ENCODE measurements at places on chromosomes 2 and 18.

DNA sequence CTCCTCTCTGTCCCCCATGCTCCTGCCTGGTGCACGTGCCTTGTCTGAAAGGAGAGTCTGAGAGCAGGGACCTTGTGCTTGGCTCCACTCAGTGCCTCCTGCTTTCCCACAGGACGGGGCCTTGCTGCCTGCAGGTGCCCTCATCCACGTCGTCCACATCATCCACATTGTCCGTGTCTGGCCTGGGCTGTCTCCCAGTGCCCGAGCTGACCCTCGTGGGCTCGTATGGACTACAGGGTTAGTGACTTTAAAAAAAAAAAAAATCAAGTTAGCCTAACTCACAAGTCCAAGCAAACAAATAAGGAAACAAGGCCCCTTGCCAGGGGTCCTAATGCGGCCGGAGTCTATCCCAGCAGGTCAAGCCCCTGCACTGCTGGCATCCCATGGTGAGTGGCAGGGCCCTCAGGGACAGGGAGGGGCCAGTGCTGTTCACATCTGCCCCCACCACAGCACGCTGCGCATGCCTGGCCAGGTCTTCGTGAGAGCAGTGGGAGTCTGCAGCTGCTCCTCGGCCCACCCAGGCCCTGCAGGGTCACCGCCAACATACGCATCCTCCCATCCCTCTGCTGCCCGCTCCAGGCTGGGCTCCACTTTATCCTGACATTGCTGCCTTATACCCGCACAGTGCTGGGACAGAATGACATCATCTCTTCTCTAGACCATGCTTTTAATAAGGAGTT lies 232.6 kb downstream of the NDUFA10 start:
- DNase-seq = no peak

- peak; percentile 24 for DNase-seq
Measured at GRCh38 chr2:135890835-135891234, 14.6 kb upstream of the MCM6 start.

- peak; percentile 40 for DNase-seq
Measured at GRCh38 chr18:32714571-32715148, 58.2 kb downstream of the KLHL14 start.

DNA sequence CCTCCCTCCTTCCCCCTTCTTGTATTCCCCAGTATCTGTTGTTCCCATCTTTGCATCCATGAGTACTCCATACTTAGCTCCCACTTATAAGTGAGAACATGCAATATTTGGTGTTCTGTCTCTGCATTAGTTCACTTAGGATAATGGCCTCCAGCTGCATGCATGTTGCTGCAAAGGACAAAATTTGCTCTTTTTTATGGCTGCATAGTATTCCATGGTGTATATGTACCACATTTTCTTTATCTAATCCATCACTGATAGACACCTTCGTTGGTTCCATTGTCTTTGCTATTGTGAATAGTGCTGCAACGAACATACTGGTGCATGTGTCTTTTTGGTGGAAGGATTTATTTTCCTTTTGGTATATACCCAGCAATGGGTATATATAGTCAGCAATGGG lies 47.4 kb downstream of the VIT start:
- no peak for DNase-seq

- no peak for DNase-seq
Measured at GRCh38 chr2:88209521-88210131, 39.5 kb downstream of the THNSL2 start.

GRCh38 chr2:101360232-101360631 lies 27.1 kb downstream of the CREG2 start:
- no peak for DNase-seq

DNA sequence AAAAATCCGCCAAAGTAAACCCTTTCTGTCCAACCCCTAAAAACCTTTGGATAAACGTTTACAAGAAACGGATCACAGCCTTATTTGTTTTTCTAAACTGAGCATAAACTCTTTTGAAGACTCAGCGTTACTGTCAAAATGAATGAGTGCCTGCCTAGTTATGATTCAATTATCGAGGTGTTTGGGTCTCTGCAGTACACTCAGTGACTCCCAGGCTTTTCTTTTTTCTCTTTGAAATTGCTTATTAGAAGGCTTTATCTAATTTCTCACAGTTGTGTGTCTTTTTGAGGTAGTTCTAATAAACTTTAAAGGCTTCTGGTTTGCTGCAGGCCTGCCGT lies 663 bp downstream of the RHBDD1 start:
- DNase-seq = no peak

- no peak for DNase-seq
Measured at GRCh38 chr18:34801774-34802173, 91.7 kb downstream of the DTNA start.

DNA sequence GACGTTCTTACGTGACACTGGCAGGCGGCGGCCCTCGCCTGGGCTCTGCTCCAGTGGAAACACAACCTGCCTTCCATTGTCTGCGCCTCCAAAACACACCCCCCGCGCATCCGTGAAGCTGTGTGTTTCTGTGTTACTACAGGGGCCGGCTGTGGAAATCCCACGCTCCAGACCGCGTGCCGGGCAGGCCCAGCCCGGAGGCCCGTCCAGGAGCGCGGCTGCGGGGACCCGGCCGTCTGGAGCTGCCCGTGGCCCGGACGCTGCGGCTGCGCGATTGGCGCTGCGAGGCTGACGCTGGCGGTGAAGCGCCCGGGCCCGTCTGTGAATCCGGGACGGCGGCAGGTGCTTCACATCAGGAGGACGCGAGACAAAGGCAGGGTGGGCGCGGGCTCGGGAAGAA lies 670.3 kb upstream of the SALL3 start:
- DNase-seq = no peak

DNA sequence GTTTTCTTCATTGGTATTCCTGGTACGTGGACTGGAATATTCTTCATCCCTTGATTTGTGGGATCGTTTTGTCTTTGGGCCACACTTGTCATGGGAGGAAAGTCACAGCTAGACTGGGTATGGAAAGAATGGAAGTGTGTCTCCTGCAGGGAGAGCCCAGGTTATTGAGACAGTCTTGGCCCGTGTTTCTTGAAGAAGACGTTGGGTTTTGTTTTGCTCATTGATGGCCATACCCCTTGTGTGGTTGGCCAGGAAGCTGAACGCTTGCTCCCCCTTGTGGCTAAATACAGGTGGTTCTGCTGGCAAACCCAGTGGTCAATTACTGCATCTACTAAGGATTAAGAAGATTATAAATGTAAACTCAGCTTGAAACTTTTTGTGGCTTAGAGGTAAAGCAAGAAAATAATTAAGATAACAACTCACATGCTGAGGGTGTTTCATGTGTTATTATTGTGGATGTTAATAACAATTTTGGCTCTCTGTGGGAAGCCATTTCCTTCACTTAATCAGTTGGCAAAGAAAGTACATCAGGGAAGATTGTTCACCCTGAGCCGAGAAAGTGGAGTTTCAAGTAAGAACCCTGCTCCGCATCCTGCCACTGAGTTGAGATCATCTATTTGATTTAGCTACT lies 91.8 kb downstream of the NEDD4L start:
- no peak for DNase-seq

DNA sequence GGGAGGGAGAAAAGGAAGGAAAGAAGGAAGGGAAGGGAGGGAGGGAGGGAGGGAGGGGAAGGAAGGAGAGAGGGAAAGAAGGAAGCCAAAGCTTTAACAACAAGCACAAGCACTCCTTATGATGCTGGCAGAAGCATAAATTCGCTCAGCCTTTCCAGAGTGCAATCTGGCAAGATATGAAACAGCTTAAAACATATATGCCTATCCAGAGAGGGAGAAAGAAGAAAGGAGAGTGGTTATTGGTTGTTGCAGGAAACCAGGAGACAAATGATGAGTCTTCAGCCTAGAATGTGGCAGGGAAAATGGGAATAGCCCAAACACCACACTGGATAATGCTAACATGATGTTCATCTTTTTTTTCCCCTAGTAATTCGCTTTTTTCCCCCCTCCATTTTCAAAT lies 64.0 kb downstream of the STPG4 start:
- no peak for DNase-seq

GRCh38 chr2:147181351-147182029 lies 663.3 kb upstream of the ACVR2A start:
- no peak for DNase-seq

DNA sequence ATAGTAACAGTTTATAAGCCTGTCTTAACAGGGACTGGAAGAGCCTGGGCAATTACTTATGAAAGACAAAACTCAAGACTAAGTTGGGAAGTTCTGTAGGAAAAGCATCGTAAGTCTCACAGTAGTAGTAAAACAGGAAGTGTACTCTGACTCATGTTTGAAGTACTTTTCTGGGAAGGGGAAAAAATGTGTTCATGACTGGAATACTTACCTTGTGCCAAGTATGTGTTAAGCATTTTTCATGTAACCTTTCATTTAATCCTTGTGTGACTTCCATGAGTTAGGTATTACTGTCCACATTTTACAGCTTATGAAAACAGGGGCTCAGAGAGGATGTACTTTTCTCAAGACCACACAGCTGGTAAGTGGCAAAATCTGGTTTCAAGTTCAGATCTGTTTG lies 13.7 kb upstream of the SKOR2 start:
- no peak for DNase-seq

- DNase-seq = no peak
Measured at GRCh38 chr2:112646102-112646719, 472 bp downstream of the SLC20A1 start.

GRCh38 chr2:179800776-179801175 lies 60.6 kb downstream of the ZNF385B start:
- no peak for DNase-seq

GRCh38 chr18:38900031-38900430 lies 1334.4 kb upstream of the CELF4 start:
- DNase-seq = no peak

DNA sequence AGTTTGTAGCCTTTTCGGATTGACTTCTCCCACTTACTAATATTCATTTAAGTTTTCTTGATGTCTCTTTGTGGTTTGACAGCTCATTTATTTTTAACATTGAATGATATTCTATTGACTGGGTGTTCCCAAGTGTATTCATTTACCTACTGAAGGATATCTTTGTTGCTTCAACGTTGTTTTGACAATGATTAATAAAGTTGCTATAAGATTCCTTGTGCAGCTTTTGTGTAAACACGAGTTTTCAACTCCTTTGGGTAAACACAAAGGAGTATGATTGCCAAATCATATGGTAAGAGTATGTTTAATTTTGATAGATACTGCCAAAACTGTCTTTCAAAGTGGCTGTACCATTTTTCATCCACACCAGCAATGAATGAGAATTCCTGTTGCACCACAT lies 1200.9 kb downstream of the DSC3 start:
- DNase-seq = no peak
